Stimulated activated CD8-positive, alpha-beta memory T cell treated with anti-CD3 and anti-CD28 coated beads, Interleukin-7, amount 100 ng/mL, for 48 hours (primary cell): ENCODE measurements at places on chromosomes 11 and 22.

GRCh38 chr11:84290647-84291046 lies 1004.5 kb upstream of the CCDC90B start:
- DNase-seq = no peak

DNA sequence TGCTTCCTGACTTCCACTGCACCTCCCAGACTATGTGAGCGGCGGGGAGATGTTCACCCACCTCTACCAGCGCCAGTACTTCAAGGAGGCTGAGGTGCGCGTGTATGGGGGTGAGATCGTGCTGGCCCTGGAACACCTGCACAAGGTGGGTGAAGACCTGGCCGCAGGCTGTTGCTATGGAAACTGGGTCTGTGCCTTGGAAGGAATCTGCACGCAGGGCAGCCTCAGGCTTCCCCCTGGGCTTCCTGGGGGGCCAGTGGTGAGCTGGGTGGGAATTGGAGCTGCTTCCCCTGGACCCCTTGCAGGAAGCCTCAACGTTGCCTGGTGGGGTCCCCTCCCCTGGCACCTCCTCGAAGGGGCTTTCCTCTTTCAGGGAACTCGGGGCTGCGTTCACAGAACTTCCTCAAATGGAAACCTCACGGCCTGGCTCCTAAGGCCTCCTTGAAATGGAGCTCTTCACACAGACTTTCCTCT lies 1.5 kb downstream of the RPS6KA4 start:
- no peak for DNase-seq

DNA sequence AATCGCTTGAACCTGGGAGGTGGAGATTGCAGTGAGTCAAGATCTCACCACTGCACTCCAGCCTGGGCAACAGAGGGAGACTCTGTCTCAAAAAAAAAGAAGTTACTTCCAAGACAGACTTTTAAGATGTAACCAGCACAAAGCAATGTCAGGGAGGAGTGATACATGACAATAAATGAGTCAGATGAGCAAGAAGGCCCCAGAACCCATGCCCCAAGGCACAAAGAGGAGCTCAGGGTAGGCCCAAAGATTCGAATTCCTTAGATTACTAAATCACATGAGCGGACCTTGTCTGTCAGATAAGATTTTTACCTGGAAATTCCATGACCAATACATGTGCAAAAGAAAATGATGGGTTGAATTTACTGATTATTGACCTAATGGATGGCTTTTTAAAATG lies 10.5 kb upstream of the JHY start:
- DNase-seq = no peak

- DNase-seq = no peak
Measured at GRCh38 chr11:121613724-121614123, 161.0 kb upstream of the SORL1-AS1 start.
